NCI-H460 (cell line): ENCODE measurements at places on chromosomes 16 and 17. TPM values are rescaled to one million over a fixed set of nuclear protein-coding genes. Genes with fewer than 3 reads are reported as not detected.

- DNase-seq = no peak
These were observed 14.9 kb downstream of the ZNF768 start for GRCh38 chr16:30511509-30511908.

- DNase-seq = no peak
These were observed 16.5 kb upstream of the PRM1 start for GRCh38 chr16:11297492-11298142.

Gene MMP15
- total RNA-seq = 4.0 and 4.8 TPM in 2 replicates

Gene DCUN1D3
- total RNA-seq = 10.0 and 10.1 TPM in 2 replicates
